ENCODE measurements at places on chromosomes 2 and 18. TPM values are rescaled to one million over a fixed set of nuclear protein-coding genes. Genes with fewer than 3 reads are reported as not detected.

The TLX2 gene
- polyA plus RNA-seq: not detected

The NYAP2 gene
- polyA plus RNA-seq: 0.03 TPM

The LONRF2 gene
- polyA plus RNA-seq: 2.5 TPM

The TUBB8B gene
- 1.8 TPM for polyA plus RNA-seq
